ENCODE measurements at places on chromosomes 13 and 19. TPM values are rescaled to one million over a fixed set of nuclear protein-coding genes. Genes with fewer than 3 reads are reported as not detected.

Gene ZNF433
- 4.4 TPM for polyA plus RNA-seq

Gene DIAPH3
- 4.5 TPM for polyA plus RNA-seq

Gene FGF22
- polyA plus RNA-seq = 0.26 TPM

Gene CYP4F12
- polyA plus RNA-seq = not detected

All from Purkinje cell (primary cell).